ENCODE measurements at places on chromosomes 7 and 10.

GRCh38 chr7:122846591-122846990 lies 39.7 kb downstream of the CADPS2 start:
- DNase-seq = no peak

DNA sequence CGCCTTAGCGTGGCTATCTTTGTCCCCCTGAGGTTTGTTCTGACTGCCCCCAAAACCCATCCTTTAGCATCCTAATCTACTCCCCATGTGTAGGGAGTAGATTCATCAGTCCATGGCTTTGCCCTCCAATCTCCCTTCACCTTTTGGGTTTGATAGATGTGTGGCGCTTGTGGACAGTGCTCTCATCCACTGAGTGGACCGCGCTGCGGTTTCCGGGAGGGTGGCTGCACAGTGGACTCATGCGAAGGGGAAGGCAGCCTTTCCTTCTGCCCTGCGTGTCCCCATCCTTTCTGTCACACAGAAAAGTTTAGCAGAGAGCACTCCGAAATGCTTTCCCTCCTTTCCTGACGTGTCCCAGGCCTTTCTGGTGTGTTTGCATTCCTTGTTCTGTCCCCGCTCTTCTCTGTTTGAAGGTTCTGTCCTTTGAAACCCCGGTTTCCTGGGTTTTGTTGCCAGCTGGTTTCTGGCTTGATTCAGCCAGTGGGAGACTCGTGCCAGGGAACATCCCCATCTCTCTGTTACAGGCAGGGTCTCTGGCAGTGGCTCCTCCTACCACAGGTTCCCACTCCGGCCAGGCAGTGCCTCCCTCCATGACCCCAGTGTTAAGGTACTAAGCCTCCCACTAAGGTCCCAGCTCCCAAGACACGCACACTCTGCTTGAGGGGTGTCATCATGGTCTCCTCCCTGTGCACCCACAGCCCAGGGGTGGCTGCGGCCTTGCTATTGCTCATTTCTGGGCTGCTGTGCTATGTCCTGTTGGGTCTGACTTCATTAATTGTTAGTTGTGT lies 547.7 kb upstream of the DPP6 start:
- DNase-seq = no peak

DNA sequence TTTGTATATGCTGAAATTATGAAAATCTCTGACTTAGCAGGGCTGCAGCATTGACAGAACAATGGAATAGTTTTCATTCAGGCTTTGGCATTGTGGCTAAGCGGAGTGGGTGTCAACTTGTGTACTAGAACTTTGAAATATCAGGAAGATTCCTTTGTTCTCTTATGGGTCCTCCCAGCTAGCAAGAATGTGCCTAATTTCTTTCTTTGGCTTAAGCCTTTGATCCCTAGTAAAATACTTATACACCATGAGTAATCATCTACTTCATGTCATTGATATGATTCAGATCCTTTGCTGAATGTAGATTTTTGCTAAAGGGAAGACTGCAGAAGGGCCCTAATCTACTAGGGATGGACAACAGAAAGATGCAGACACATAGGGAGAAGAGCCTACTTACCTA lies 6.2 kb downstream of the AVL9 start:
- DNase-seq = no peak

DNA sequence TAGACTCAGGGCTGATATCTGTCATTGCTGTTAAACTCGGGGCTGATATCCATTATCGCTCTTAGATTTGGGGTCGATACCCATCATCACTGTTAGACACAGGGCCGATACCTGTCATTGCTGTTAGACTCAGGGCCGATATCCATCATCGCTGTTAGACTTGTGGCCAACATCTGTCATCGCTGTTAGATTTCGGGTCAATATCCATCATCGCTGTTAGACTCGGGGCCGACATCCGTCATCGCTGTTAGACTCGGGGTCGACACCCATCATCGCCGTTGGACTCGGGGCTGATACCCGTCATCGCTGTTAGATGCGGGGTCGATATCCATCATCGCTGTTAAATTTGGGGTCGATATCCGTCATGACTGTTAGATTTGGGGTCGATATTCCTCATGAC lies 54.8 kb downstream of the BEND7 start:
- DNase-seq = no peak

- DNase-seq = no peak
Measured at GRCh38 chr7:138032186-138032585, 30.3 kb upstream of the CREB3L2 start.

GRCh38 chr7:142483659-142484317 lies 225.9 kb upstream of the PRSS58 start:
- no peak for DNase-seq
